ENCODE measurements at places on chromosomes 3 and 15. TPM values are rescaled to one million over a fixed set of nuclear protein-coding genes. Genes with fewer than 3 reads are reported as not detected.
A peak's percentile ranks its signal among the peaks of the same experiment; 100 is the strongest.

Gene CSTA
- total RNA-seq, result 9.1 TPM

Gene KBTBD13
- total RNA-seq, result 0.33 TPM

Gene CHRM5
- total RNA-seq, result not detected

DNA sequence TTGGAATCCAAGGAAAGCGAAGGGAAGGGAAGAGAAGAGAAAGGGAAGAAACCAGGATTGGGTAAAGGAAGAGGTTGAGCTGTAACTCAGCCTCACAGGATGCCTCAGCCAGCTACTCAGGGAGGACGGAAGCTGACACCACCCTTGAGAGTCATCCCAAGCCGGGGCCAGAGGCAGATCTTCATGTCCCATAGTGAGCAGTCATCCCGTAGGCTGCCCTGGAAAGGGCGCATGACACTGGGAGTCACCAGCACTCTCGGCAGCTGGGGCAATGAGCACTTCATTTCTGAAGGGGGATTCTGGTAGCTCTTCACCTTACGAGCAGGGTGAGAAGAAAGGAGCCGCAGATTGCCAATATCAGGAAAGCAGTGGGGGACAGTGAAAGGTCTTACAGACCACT is 60.1 kb upstream of the PCSK6 start:
- no peak for DNase-seq
- no peak overlapping the region for H3K27ac ChIP-seq
- no peak overlapping the region for H3K4me3 ChIP-seq
- H3K4me1 ChIP-seq, result peaks cover 5% of the 10 kb centered on the region

- no peaks in the 10 kb centered on the region for H3K4me1 ChIP-seq
- no peaks in the 10 kb centered on the region for H3K27me3 ChIP-seq
- H3K4me3 ChIP-seq, result no peak overlapping the region
- H3K27ac ChIP-seq, result no peak overlapping the region
Observed at GRCh38 chr3:7447197-7447769, 586.4 kb downstream of the GRM7 start.

DNA sequence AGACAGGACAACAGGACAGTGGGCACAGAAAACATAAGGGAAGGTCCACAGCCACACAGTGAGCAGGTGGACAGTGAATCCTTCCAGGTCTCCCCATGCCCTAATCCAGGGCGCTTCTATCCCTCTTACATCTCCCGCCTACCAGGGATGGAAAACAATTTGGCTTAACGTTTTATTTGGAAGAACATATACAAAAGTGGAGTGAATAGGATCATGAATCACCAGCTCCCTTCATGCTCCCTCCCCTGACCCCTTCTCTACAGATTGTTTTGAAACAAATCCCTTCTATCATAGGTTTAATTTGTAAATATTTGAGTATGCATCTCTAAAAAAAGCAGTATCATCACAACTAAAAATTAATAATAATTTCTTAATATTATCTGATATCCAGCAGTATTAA is 52.5 kb downstream of the CLDN11 start:
- no peaks in the 10 kb centered on the region for H3K27me3 ChIP-seq
- H3K4me1 ChIP-seq, result no peaks in the 10 kb centered on the region
- DNase-seq, result no peak
- no peak overlapping the region for H3K4me3 ChIP-seq

- H3K27ac ChIP-seq, result no peak overlapping the region
- no peaks in the 10 kb centered on the region for H3K4me1 ChIP-seq
- no peaks in the 10 kb centered on the region for H3K27me3 ChIP-seq
- H3K36me3 ChIP-seq, result no peaks in the 10 kb centered on the region
- no peak for DNase-seq
Observed at GRCh38 chr3:20111836-20112235, 71.6 kb downstream of the KAT2B start.

- no peak overlapping the region for H3K27ac ChIP-seq
- H3K36me3 ChIP-seq, result no peaks in the 10 kb centered on the region
- no peak overlapping the region for H3K4me3 ChIP-seq
- no peak for DNase-seq
Observed at GRCh38 chr3:11050666-11051323, 58.2 kb downstream of the SLC6A1 start.

DNA sequence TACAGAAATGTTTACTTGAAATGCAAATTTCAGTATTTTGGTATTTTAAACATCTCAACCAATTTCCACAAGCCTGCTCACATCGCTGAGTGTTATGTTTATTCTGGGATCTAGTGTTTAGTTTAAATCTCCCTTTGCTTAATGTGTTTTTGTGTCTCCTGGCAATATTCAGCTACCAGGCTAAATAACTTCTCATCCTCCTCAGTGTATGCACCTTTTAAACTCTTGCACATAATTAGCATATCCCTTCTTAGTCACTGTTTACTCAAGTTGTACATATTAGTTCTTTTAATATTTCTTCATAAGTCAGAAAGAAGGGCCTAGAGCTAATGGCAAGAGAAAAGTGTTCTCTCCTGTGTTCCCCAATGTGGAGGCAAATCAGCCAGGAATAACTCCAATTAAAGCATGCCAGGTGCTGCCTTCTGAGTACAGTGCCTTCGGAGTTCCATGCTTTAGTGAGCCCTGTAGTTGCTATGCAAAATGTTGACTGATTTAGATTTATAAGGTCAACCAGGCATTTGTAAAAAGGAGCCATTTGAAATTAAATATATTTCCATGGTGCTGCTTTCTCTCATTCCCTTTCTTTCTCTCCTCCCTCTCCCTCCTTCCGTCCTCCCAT is 234.3 kb downstream of the GAP43 start:
- H3K4me3 ChIP-seq, result no peak overlapping the region
- no peaks in the 10 kb centered on the region for H3K36me3 ChIP-seq
- no peak overlapping the region for H3K27ac ChIP-seq
- no peaks in the 10 kb centered on the region for H3K27me3 ChIP-seq
- no peak for DNase-seq

GRCh38 chr3:134066158-134066541 is 36.4 kb upstream of the SLCO2A1 start:
- H3K4me1 ChIP-seq, result no peaks in the 10 kb centered on the region
- H3K27ac ChIP-seq, result peak overlapping the region; percentile 49
- H3K36me3 ChIP-seq, result no peaks in the 10 kb centered on the region

- peak overlapping the region; percentile 13 for H3K4me3 ChIP-seq
- H3K36me3 ChIP-seq, result no peaks in the 10 kb centered on the region
- no peak for DNase-seq
Observed at GRCh38 chr3:46930166-46930944, 46.2 kb downstream of the CCDC12 start.

DNA sequence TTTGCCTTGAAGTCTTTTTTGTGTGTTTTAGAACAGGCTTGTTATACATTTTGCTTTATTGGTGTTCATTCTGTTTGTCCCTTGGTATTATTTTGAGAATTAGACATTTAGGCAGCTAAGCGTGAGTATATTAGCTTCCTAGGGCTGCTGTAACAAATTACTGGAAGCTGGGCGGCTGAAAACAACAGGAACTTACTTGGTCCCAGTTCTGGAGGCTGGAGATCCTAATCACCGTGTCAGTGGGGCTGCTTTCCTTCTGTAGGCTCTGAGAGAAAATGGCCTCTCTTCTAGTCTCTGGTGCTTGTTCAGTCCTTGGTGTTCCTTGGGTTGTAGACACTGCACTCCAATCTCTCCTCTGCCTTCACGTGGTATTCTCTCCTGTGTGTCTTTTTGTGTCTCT is 142.3 kb downstream of the KLHL25 start:
- no peak overlapping the region for H3K4me3 ChIP-seq
- no peaks in the 10 kb centered on the region for H3K27me3 ChIP-seq
- H3K36me3 ChIP-seq, result peaks cover 5% of the 10 kb centered on the region
- peak overlapping the region; percentile 53 for H3K27ac ChIP-seq

GRCh38 chr3:27467545-27467944 is 16.6 kb downstream of the SLC4A7 start:
- DNase-seq, result no peak
- H3K27ac ChIP-seq, result no peak overlapping the region
- H3K27me3 ChIP-seq, result no peaks in the 10 kb centered on the region
- no peak overlapping the region for H3K4me3 ChIP-seq
- H3K4me1 ChIP-seq, result no peaks in the 10 kb centered on the region
- H3K36me3 ChIP-seq, result no peaks in the 10 kb centered on the region

- no peak overlapping the region for H3K4me3 ChIP-seq
- no peaks in the 10 kb centered on the region for H3K36me3 ChIP-seq
- DNase-seq, result no peak
- H3K4me1 ChIP-seq, result no peaks in the 10 kb centered on the region
Observed at GRCh38 chr15:42890161-42890913, 30.2 kb downstream of the TTBK2 start.
